Transverse colon (tissue), 4 donors: ENCODE measurements at places on chromosomes 12 and 14. TPM values are rescaled to one million over a fixed set of nuclear protein-coding genes. Genes with fewer than 3 reads are reported as not detected.

DNA sequence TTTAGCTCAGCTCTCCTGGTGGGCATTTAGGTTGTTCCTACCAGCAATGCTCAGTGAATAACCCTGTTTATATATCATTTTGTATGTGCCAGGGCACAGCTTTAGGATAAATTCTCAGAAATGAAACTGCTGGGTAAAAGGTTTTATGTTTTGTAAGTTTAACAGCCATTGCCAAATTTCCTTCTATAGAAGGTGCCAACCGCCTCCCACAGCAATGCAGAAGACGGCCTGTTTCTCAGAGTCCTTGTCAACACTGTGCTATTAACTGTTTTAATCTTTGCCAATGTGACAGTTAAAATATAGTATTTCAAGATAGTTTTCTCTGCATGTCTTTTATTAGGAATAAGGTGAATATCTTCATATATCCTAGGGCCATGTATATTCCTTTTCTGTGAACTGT is 65.0 kb downstream of the PPP1R13B start:
- DNase-seq, result no peak

The TMTC1 gene
- 16.7 TPM for total RNA-seq

The SH2B3 gene
- 99.1 TPM for total RNA-seq

The VRTN gene
- total RNA-seq, result not detected

DNA sequence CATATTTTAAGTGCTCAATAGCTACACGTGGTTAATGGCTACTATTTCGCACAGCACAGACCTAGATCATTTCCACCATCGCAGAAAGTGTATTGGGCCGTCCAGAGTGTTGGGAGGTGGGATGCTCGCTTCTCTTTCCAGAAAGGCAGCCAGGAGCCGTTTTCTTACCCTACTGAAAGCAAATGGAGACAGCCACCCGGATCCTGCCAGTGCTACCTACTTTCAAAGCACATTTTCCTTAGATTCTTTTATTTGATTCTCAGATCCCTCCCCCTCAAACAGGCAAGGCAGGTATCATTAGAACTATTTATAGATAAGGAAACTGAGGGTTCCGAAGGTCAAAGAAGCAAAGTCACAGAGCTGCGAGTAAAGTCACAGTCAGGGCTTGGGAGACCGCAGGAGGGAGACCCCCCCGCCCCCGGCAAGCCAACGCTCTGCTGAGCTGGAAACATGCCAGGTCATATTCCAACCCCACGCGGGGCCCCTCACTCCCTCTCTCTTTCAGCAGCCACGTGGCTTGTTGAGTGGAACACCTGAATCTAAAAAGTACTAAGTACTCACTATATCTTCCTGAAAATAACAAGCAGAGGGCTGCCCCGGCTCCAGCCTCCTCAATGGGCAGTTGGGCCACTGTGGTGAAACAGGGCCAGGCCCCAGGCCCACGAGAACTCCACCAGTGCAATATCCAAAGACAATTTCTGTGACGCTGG is 36.2 kb downstream of the PRIMA1 start:
- no peak for DNase-seq

The FOXN4 gene
- not detected for total RNA-seq

DNA sequence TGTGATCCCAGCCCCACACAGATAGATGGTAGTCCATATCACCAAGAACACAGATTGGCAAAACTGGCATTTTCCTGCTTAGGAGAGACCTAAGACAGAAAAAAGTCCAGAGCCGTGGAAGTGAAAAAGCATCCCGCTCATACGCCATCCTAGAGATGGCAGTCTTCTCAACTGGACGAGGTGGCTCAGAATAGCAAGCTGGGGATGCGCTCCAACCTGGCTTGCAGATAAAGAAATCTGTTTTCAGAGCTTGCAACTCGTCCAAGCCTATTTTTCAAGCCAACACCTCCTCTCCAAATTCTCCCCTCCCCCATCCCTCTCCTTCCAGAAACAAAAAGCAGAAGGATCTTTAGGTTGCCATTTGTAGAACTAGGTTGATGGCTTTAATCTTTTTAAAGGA is 74.3 kb upstream of the OTX2 start:
- DNase-seq, result no peak

- peak; percentile 55 for DNase-seq
Measured at GRCh38 chr12:95204141-95204866, 13.0 kb downstream of the FGD6 start.

GRCh38 chr12:80794551-80794950 is 77.8 kb downstream of the MYF5 start:
- DNase-seq, result no peak

DNA sequence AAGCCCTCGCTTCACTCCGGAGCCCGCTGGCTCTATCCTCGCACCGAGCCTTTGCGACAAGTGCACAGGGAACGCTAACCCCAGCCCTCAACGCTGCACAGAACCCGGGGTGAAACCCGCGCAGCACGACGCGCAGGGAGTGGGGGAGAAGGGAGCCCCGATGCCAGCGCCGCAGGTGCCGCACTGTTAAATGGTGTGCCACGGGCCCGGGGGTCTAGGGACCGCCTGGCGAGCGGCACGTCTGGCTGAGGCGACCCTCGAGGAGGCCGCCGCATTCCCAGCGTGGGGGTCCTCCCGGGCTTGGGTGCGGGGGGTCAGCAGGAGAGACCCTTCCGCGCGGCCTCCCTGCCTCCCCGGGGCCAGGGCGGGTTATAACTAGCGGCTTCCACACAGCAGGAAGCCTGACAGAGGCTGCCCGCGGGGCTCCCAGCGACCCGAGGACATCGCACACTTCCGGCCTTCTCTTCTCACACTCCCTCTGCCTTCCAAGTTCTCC is 23.8 kb upstream of the LRTM2 start:
- DNase-seq, result peak; percentile 64

DNA sequence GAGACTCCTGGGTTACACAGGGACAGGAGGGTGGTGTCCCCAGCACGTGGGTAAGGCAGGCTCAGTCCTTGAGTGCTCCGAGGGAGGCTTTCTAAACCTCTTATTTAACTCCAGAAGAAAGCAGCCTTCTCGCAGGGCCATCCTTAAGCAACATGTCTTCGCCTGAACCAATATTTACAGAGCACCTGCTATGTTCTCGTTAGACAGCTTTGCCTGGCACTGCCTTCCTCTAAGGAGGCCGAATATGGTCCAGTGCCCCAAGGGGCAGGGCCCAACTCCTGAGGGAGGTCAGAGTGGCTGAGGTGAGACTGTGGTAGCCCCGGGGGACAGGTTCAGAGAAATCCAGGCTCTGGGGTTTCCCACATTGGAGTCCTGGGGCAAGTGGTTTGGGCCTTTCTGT is 2.1 kb upstream of the SCARB1 start:
- no peak for DNase-seq

- DNase-seq, result no peak
Measured at GRCh38 chr14:84864548-84865271, 665.2 kb upstream of the FLRT2 start.

The ETFRF1 gene
- 3.6 TPM for total RNA-seq

DNA sequence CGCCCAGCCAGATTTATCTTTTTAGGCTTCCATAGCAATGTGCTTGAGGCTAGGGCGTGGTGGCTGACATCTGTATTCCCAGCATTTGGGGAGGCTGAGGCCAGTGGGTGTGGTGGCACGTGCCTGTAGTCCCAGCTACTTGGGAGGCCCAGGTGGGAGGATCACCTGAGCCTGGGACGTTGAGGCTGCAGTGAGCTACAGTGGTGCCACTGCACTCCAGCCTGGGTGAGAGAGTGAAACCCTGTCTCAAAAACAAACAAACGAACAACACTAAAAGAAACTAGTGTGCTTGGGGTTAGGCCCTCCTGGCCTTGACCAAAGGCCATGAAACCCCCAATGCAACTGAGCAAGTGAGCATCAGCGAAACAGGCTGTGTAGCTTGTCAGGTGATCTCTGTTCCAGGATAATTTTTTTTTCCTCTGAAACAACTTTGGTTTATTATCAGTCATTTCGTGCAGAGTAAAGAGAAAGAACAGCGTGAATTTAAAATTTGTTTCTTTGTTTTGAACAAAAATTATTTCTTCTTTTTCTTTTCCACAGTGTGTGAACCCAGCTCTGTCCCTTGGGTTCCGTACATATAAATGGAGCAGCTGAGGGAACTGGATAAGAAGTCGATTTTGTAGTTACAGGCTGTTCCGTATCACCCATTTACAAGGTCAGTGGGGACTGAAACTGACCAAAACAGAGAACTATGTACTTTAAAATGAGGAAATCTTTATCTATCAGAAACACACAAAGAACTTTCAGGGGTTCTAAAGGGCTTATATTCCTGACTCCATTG is 8.8 kb upstream of the TUBA1C start:
- DNase-seq, result no peak

DNA sequence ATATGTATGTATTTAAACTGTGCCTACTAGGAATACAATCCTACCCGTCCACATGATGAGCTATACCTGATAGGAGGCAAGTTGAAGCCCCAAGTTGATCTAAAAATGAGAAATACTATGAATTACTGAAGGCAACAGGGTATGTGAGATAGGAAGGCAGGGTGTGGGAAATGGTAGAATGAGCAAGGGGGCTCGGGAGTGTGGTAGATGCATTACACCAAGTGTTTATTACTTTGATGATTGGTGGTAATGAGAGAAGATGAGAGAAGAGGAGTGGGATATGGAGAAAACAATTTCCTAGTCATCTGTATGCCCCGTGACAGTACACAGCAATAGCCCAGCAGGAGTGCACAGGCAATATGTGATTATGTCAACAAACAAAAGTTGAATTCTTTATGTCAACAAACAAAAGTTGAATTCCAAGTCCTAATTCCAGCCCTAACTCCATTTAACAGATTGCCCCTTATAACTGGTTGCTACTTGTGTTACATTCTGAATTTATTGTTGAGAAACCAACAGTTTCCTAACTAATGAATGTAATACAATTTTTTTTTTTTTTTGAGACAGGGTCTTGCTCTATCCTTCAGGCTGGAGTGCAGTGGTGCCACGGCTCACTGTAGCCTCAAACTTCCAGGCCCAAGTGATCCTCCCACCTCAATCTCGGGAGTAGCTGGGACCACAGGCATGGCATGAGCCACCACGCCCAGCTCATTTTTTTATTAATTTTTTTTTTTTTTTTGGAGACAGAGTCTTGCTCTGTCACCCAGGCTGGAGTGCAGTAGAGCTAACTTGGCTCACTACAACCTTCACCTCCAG is 2.5 kb downstream of the LPCAT3 start:
- DNase-seq, result no peak

The TAC3 gene
- not detected for total RNA-seq

- no peak for DNase-seq
Measured at GRCh38 chr12:127393465-127393864, 873.5 kb upstream of the TMEM132C start.

- no peak for DNase-seq
Measured at GRCh38 chr12:7448099-7448498, 4.1 kb upstream of the CD163L1 start.

DNA sequence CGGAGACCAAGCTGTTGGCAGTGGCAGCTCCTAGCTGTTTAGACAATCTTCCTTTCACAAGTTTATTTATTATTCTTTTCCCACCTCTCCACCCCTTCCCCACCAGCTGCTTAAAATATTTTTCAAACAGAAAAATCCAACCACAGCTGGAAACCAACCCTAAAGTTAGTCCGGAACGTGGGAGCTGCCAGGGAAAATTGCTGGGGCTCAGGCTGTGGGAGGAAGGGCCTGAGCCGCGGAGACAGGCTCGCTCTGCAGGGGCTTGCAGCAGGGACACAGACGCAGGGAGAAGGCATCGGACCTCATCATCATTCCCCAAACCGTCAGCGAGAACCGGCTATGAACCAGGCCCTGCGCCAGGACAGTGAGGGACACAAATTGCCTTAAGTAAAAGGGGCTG is 16.1 kb upstream of the TMEM106C start:
- DNase-seq, result no peak

GRCh38 chr14:89175881-89176799 is 240.9 kb downstream of the FOXN3 start:
- DNase-seq, result no peak

DNA sequence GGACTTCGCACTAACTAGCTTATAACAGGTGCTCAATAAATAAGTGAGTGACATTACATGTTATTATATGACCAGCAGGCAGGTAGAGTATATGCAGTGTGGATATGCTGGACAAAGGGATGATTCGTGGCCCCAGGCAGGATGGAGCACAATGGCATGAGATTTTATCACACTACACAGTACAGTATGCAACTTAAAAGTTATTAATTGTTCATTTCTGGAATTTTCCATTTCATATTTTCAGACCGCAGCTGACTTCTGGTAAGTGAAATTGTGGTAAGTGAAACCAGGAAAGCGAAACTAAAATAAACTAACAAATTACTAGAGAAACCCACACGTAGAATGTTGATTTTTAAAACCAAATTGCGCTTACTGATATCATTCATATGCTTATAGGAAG is 3.3 kb downstream of the PARP11 start:
- DNase-seq, result no peak

GRCh38 chr12:59940631-59941342 is 345.0 kb downstream of the SLC16A7 start:
- no peak for DNase-seq

DNA sequence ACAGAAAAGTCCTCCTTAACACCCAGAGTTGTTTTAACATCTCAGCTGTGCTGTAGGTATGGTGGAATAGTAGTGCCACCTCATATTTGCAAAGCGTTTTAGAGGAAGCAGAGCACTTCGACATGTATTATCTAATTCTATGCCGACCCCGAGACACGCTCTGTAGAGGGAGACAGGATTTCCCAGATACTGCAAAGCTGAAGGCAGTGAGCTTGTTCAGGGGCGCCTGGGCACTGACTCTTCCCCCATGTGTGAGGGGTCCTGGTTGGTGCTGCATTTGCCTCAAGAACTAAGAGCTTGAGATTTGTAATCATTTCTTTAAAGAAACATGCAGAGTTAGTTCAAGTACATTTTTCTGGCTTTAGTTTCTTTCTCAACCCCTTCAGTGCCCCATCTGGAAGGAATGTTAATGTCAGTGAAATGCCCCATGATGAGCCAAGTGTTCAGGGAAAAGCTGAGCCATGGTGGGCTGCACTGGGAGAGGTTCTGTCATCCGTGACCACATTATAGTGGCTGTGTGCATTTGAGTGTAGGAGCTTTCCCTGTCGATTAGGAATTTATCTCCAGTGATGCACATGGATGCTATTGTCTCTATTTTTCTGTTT is 66.3 kb downstream of the MBIP start:
- no peak for DNase-seq

DNA sequence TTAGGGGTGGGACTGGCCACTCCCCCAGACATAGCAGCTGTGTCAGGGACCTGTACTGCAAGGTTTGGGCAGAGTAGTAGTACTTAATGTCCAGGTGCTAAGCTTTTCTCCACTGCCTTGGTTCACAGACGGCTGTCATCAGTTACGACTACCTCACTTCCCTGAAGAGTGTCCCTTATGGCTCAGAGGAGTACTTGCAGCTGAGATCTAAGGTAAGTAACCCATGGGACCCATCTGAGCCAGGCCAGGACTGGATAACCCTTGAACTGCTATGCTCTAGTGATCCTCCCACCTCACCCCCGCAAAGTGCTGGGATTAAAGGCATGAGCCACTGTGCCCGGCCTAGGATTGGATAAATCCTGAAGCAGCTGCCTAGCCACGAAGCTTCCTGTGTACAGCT is 22.4 kb downstream of the ADCK1 start:
- no peak for DNase-seq

DNA sequence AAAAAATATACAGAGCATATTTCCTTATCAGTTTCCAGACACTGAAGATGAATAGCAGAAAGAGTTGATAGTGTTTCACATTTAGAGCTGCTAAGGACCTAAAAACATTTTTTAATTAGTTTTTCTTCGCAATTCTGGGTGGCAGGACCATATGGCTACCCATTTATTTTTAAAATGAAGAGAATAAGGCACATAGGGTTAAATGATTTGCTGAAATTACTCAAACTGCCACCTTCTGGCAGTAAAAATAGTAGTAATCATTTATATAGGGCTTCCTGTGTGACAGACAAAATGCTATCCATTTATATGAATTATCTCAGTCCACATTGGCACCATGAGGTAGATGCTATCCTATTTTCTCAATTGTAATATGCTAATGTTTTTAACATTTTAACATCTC is 108.6 kb upstream of the CCDC196 start:
- DNase-seq, result no peak

The ST8SIA1 gene
- total RNA-seq, result 4.1 TPM
